ENCODE measurements at places on chromosomes 3 and 15.
A peak's percentile ranks its signal among the peaks of the same experiment; 100 is the strongest.

DNA sequence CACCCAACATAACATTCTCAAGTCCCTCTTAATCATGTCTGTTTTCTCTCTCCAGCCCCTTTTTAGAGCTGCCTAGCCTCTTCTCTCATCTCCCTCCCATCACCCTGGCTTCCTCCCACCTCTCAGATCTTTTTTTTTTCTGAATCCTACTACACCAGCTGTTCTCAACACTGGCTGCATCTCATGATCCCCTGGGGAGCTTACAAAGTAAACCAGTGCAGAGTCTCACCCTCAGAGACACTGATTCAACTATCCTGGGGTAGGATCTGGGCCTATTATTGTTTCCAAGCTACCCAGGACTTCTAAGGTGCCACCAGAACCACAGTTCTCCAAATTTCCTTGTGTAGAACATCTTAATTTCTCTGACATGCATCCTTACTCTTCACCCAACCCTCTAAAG, 50.3 kb upstream of the ACAN start:
- ATAC-seq, result no peak

DNA sequence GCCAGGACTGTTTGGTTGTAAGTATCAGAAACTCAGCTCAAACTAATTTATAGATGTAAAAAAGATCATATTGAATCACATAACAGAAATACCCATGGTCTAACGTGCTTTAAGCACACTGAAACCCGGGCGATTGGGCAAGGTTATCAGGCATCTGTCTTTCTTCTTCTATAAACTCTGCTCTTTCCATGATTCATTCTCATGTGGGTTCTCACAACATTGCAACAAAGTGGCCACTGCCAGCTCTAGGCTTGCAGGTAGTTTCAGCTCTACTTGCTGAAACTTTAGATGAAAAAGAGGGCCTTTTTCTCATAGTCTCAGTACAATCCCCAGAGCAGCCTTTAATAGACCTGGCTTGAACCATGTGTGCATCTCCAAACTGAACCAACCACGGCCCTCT, 456.1 kb downstream of the MFSD1 start:
- no peak for ATAC-seq

DNA sequence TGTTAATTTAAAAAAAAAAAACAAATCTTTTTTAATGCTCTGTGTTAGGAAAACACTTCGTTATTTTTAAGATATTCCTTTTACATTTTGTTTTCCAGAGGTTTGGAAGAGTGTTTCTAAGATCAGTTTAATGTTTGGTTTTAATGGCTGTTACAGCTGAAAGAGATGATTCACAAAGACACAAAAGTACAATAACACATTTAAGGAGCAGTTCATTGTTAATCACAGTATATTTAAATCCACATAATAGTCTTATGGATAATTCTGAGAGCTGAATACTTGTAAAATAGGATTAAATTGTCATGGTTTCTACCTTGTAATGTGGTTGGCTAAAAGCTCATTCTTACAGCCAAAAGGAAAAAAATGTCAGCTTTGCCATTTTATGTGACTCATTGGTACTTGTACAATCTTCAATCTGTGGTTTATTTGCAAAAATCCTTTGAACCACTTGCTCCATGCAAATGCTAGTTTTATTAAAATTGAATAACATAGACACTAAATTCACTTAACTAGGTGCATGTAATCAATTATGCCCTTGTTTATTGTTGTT, 426.4 kb downstream of the NLGN1 start:
- no peak for ATAC-seq

- ATAC-seq, result peak; percentile 73
Observed at GRCh38 chr3:127970966-127971592, 56.0 kb downstream of the KBTBD12 start.

GRCh38 chr15:89776274-89777072, at the start of gene MESP2:
Gene MESP2 (plus strand): TSS chr15:89776332. CDS start chr15:89776358, 26 bp downstream.
- peak; percentile 67 for ATAC-seq

- ATAC-seq, result no peak
Observed at GRCh38 chr3:177385831-177386301, 188.6 kb upstream of the TBL1XR1 start.

GRCh38 chr15:49438962-49439631, 16.1 kb downstream of the FGF7 start:
- ATAC-seq, result peak; percentile 66

- peak; percentile 61 for ATAC-seq
Observed at GRCh38 chr15:90086868-90087268, 15.4 kb downstream of the IDH2 start.

GRCh38 chr3:10379161-10379560, 58.2 kb upstream of the SEC13 start:
- no peak for ATAC-seq

Data from stimulated activated memory B cell treated with anti-CD40 and anti-IgM and Interleukin-4, amounts not matched to agents 10 μg/mL and 1 μg/mL and 100 μg/mL, for 72 hours (primary cell).